Caudate nucleus (tissue), 63 donors: ENCODE measurements at places on chromosomes 12 and 14.

DNA sequence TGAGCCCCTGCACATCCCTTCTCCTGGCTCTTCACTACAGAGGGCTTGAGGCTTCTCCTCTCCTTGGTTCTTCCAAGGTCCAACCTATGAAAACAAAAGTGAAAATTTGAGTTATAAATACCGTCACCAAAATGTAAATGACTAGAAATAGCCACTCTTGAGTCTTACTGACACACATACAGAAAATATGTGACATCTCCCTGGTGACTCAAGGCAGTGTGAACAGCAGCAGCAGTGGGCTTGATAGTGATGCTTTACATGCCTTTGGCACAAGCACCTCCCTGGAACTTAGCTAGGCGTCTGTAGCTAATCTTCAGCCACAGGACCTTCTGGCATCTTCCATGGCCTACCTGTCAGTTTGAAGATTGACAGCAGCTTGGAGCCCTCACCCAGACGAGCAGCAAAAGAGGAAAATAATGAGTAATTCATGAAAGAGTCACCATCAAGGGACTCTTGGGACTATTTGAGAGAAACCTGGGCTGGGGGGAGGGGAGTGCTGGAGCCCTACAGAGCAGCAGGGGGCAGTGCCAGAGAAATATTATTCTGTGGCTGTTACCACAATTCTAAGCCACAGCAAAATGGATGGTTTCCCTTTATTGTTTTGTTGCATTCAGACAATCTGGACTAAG is 158.0 kb downstream of the KCNK10 start:
- no peak for DNase-seq

DNA sequence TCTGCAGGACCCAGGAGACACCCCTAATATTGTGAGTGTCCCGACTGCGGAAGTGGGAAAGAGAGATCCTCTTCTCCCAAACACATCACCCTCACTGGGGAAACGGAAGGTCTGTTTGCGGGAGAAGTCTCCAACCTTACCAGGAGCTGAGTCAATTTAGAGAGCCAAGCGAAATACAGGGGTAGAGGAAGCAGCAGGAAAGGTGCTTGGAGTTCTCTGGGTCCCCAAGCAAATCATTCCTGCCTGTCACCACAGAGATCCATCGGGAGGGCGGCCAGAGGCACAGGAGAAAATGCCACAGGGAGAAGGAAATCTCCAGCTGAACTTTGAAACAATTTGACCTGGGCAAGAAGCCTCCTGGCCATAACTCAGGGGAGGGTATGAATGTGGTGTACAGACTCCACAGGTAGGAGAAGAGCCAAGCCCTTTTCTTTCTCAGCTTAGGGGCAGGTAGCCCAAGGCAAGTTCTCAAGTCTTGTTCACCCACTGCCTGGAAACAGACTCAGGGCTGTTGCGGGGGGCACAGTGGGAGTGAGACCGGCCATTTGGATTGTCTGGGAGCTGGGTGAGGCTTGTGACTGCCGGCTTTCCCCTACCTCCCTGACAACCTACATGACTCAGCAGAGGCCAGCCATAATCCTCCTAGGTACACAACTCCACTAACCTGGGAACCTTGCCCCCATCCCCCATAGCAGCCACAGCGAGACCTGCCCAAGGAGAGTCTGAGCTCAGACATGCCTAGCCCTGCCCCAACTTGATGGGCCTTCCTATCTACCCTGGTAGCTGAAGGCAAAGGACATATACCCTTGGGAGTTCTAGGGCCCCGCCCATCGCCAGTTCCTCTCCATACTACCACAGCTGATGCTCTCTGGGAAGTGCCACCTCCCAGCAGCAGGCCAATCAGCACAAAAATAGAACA is 211.9 kb upstream of the ARHGAP5 start:
- DNase-seq: no peak

DNA sequence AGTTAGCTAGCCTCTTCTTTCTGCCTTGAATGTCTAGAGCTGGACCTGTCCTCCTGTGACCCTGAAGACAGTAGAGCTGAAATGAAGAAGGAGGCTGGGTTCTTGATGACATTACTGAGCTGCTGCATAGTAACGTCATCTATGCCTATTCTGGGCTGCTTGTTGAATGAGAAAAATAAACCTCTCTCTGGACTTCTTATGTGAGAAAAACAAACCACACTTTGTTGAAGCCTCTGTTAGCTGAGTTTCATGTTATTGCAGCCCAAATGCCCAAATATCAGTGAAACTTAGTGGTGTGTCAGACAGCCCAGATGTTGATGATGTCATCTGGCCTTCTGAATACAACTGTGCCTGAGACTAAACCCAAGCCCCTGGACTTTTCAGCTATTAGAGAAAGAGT is 67.0 kb upstream of the MAX start:
- no peak for DNase-seq

DNA sequence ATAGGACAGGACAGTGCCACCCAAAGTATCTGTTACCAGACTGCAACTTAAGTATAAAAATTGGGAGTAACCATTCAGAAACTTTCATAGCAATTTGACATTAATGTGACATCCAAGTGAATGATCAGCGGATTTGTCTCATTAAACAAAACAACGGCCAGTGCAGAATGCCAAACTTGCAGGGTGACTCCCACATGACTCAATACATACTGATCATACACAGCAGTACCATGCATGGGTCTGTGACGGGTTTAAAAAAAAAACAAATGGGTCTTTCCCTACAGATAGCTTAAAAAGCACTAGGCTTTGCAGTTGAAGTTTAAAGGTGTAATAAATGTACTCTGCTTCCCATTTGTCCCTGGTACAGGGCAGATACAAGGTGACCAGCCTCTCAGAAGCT is 116.6 kb downstream of the SLC35F4 start:
- DNase-seq: no peak

- DNase-seq: no peak
Measured at GRCh38 chr14:65446159-65446558, 33.6 kb downstream of the FUT8 start.

DNA sequence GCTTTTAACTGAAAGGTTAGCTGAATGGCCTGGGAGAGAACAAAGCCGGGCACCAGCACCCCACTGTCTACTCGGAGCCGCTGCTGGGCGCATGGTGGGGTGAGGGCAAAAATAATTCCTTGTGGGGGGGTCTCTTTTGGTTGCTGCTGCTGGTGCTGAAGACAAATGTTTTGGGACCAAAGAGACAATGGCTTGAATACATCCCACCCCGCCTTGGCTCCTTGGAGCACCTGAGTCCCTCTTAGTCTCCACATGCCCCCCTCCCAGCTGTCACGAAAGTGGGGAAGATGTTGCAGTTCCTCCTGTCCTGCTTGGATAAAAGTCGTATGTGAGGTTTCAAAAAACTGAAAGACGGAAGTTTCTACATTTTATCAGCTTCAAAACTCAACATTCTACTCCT is 85.0 kb downstream of the PIWIL1 start:
- DNase-seq: no peak
